ENCODE measurements at places on chromosomes 1 and 21.

- DNase-seq = no peak
Measured at GRCh38 chr1:39102537-39103327, 76.6 kb downstream of the NDUFS5 start.

GRCh38 chr1:14713077-14713476 lies 114.6 kb downstream of the KAZN start:
- no peak for DNase-seq

- DNase-seq = no peak
Measured at GRCh38 chr1:74822851-74823401, 90.0 kb downstream of the TYW3 start.

- no peak for DNase-seq
Measured at GRCh38 chr21:37281579-37281978, 14.4 kb upstream of the VPS26C start.

DNA sequence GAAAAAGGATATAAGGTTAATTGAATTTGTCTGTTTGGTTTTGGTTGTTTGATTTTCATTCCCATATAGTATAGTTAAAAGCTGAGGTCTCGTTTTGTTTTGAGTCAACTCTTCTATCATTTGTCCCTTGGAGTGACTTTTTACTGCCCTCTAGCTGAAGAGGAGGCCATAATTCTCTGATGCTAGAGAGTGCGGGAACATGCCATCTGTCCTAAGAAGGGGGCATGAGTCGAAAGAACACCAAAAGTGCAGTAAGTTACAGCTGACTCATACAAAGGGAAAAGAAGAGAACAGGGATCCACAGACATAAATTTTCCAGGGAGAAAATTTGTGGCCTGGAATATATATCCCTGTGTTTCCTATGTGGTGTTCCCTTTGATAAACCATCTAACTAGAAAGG lies 4.1 kb downstream of the KRTAP21-3 start:
- DNase-seq = no peak

DNA sequence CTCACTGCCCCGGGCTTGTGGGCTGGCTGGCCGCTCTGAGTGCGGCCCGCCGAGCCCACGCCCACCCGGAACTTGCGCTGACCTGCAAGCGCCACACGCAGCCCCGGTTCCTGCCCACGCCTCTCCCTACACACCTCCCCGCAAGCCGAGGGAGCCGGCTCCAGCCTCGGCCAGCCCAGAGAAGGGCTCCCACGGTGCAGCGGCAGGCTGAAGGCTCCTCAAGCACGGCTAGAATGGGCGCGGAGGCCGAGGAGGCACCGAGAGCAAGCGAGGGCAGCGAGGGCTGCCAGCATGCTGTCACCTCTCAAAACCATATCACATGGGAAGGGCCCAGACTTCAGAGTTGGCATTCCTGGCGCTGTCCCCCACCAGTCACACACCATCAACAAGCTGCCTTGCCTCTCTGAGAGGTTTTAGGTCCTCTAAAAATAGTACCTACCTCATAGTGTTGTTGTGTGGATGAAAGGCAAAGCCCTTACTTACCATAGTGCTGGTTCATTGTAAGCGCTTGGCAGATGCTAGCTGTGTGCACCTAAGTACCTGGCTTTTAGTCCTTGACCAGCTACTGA lies 13.4 kb downstream of the LDLRAD1 start:
- DNase-seq = no peak

- DNase-seq = no peak
Measured at GRCh38 chr21:25509862-25510261, 97.4 kb downstream of the MRPL39 start.

DNA sequence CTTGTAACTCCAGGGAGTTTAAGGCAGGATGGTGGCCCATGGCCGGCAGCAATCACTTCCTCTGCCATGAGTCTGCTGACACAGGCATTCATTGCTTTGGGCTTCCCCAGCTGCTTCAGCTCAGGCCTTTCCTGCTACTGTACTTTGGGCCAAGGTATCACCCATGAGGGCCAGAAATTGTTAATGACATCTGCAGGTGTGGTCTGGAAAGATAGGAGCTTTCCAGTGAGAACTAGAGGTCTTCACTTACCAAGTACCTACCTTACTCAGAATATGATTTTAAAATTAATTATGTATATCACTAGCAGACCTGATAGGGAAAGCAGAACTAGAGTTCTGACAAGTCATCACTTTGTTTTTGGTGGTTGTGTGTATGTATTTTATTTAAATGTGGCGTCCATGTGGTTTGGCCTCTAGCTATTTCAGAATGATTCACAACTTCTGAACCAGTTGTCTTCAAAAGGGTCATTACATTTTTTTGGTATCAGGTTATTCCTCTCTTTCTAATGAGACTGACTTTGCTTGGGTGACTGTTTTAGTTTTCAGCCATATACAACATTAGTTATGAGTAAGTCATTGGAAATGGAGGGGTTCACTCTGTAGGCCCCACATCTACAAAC lies 2.7 kb downstream of the RGL1 start:
- no peak for DNase-seq

GRCh38 chr1:114314098-114314497 lies 160.4 kb upstream of the SYT6 start:
- no peak for DNase-seq

DNA sequence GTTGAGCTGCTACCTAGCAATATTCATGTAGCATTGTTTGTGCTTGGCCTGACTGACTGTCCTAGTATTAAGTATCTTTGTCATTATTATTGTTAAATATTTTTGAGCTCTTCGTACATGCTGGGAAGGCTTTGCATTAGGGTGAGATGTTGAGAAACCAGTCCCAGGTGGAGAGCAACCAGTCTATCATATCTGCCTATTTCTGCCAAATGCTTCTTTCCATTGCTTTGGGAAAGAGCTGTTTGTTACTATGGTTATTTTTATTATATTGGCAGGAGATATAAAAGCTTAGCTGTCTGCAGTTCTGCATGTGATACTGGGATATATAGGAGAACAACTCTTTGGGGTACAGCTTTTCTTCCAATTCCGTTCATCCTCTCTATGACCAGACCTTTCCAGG lies 85.1 kb downstream of the CLDN17 start:
- DNase-seq = no peak

- no peak for DNase-seq
Measured at GRCh38 chr1:114310695-114311271, 157.1 kb upstream of the SYT6 start.

GRCh38 chr1:168913711-168914463 lies 184.9 kb upstream of the DPT start:
- no peak for DNase-seq

- DNase-seq = no peak
Measured at GRCh38 chr1:100413035-100413434, 60.7 kb downstream of the CDC14A start.

GRCh38 chr21:29144736-29145353 lies 14.4 kb downstream of the MAP3K7CL start:
- no peak for DNase-seq

DNA sequence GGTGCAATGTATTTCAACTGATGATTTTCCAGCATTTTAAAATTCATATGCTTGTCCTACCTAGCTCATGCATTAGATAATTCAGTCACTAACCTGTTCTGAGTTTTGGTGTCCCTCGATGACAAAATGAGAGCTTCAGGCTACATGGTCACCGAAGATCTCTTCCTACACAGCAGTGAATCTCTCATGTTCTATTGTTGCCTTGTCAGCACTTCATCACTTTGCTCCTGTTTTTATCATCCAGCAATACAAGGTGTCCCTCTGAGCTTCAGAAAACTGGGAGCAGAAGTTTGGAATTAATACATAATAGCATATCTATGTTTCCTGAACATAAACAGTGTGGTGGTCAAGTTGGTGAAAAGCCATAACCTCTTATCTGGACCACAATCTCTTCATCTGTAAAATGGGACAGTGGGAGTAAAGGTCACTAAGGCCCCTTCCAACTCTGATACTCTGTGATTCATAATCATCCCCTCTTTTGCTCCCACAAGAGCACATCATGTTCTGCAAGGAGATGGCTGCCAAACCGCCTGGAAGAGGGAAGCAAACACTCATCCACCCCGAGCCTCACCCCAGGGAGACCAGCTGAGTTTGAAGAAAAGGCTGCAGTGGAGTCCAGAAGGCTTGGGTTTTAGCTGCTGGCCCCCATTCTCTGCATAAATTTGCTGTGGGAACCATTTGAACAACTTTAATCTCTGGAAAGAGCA lies 137.9 kb upstream of the F3 start:
- no peak for DNase-seq

DNA sequence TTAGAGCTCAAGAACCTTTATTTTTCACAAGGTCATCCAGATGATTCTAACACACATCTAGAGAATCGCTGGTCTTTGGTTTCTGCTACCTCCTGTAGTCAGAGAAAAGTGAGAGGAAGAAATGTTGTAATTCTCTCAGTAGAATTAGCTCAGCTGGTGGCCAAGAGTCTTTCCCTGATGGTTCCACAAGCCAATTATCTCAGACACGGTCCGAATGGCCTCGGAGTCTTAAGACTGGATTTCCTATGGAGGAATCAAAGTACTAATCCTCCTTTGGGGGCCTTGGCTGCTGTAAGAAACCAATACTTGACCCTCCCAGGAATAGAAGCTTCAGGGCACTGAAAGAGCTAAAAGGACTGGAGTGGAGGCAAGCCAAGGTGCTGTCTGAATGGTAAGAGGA lies 1.8 kb downstream of the TMEM81 start:
- no peak for DNase-seq

- no peak for DNase-seq
Measured at GRCh38 chr1:37423810-37424209, 50.6 kb upstream of the ZC3H12A start.

GRCh38 chr1:16017461-16018303 lies at the start of gene HSPB7:
TSS of gene HSPB7 (minus strand) at chr1:16018043. CDS start at chr1:16017963, 80 bp downstream.
- no peak for DNase-seq

DNA sequence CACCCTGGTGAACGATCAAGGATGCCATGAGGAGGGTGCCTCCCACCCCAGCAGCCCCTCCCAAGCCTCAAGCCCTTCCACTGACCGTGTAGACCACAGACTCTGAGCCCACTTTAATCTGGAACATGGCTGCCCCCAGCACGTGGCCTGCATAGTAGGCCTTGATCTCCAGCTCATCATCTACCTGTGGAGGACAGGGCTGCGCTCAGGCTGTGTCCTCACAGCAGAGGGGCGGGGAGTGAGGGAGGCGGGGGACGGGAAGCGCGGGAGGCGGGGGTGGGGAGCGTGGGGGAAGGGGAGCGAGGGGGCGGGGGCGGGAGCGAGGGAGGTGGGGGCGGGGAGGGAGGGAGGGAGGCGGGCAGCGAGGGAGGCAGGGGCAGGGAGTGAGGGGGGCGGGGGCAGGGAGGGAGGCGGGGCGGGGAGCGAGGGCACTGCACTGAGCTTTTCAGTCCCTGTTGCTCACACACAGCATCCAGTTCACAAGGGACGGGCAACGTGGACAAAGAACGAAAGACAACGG lies 7.1 kb downstream of the PUSL1 start:
- no peak for DNase-seq

DNA sequence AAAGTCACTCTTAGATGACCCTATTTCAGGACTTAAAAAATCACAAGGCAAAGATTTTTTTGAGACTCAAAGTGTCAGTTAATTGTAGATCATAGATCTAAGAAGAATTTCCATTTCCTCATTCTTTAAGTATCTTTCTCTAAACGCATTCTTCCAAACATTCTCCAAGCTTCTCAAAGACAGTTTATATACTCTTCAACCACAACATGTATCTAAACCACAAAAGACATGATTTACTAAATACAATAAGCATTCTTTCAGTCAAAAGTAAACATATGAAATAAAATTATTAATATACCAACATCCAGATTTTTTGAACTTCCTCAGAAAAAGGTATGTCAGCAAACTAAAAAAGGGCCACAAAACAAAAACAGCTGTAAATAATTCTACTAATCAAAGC lies 24.4 kb downstream of the RC3H1 start:
- no peak for DNase-seq

DNA sequence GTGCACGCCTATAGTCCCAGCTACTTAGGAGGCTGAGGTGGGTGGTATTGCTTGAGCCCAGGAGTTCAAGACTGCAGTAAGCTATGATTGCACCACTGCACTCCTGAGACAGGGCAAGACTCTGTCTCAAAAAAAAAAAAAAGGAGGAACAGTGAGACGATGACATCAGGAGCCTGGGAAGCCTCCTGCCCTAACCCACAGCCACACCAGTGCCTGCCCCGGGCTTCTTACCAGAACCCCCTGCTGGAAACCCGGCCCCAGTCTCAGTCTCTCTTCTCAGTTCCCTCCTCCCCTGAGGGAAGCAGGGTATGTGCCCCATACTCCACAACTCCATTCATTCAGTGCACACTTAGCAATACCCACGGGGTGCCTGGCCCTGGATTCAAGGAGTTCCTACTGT lies 9.1 kb downstream of the COL8A2 start:
- no peak for DNase-seq

DNA sequence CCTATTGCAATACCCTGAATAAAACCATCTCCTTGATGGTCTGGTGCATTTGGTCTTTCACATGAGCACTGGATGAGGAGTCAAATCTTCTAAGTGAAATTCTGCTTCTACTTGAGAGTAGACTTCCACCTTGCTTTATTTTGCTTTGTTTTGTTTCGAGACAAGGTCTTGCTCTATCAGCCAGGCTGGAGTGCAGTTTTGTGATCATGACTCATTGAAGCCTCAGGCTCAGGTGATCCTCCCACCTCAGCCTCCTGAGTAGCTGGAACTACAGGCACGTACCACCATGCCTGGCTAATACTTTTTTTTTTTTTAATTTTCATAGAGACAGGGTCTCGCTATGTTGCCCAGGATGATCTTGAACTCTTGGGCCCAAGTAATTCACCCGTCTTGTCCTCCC lies 65.8 kb upstream of the F3 start:
- DNase-seq = no peak

- DNase-seq = no peak
Measured at GRCh38 chr1:201145816-201146215, 8.5 kb downstream of the TMEM9 start.

GRCh38 chr1:154198756-154199562 lies 7.1 kb upstream of the TPM3 start:
- DNase-seq = no peak

GRCh38 chr1:9875636-9876000 lies 34.5 kb downstream of the CTNNBIP1 start:
- no peak for DNase-seq

DNA sequence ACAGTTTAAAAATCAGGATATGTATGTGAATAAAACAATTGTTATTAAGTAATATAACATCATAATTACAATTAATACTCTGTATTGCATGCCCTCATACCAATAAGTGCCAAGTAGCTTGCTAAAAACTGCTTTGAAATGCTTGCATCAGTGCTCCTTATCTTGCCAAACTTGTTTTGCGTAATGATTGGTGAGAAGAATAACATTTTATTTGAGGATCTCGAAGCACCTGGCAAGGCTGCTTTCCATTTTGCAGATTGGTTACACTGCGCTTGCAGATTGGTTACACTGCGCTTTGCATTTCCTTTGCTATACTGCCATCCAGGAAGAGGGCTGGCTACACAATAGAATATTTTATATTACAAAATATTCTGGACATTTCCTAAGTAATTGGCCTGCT lies 1.7 kb upstream of the PBX1 start:
- no peak for DNase-seq

DNA sequence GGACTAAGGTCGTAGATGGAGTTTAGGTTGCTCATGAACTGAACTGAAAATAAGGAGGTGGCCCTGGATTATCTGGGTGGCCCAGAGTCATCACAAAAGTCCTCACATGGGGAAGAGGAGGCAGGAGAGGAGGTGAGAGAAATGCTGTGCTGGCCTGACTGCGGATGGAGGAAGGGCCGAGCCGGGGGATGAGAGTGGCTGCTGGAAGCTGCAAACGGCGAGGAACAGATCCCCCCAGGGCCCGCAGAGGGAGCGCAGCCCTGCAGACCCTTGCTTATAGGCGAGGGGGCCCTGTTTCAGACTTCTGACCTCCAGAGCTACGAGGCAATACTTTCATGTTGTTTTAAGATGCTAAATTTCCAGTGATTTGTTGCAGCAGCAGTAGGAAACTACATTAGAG lies 102.7 kb upstream of the C1orf174 start:
- DNase-seq = no peak
